Left hindlimb (tissue), 1 donor: ENCODE measurements at places on chromosomes 16 and 17.

- peak; percentile 86 for DNase-seq
Measured at GRCh38 chr16:19696328-19696727, 21.7 kb downstream of the KNOP1 start.

DNA sequence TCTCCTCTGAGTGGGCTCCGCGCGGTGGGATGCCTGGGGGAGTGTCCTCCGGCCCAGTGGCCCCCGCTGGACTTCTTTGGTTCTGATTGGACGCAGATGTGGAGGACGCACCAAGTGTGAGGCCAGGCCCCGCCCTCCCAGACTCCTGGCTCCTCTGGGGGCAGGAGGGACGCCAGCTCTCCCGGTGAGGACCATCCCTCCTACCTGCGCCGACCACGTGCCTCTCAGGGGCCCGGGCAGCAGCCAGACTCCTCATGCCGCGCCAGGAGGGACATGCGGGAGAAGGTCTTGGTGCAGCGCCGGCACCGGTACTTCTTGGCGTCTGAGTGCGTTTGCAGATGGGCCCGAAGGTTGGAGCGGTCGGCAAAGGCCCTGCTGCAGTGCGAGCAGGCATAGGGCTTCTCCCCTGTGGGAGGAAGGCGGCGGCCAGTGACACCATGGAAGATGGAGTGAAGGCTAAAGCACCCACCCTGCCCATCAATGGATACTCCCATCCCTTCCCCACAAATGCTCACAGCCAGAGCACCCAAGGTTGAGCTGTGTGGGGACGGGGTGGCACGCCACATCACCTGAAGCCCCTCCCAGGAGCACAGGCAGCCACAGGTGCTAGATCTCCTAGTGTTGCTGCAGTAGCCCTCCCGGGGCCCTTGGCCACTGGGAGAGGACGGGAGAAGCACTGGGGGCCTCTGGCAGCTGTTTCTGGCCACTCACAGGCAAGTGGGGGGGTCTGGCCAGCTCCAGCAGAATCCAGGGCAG, 7.9 kb downstream of the SNAI3 start:
- DNase-seq = no peak

GRCh38 chr17:3972931-3973330, 8.7 kb upstream of the ATP2A3 start:
- no peak for DNase-seq

GRCh38 chr17:17129466-17129865, 76.7 kb downstream of the PLD6 start:
- DNase-seq = no peak

- no peak for DNase-seq
Measured at GRCh38 chr17:44187131-44187899, 543 bp downstream of the TMUB2 start.

DNA sequence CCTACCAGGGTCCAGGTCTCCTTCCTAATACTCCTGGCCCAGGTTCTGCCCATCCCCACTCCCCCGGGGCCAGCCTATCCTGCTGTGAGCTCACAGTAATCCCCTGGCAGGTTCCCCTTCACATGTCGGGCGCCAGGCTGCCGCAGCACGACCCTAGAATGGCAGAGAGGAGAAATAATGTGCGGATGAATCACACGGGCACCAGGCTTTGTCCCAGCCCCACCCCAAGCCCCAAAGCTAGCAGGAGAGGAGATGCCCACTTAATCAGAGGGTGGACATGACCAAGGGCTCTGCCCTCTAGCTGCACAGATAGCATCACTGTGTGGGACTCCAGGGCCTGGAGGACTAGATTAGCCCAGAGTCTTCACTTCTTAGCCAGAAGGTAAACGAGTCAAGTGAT, 39.5 kb downstream of the ST3GAL2 start:
- no peak for DNase-seq

- no peak for DNase-seq
Measured at GRCh38 chr16:70647441-70648359, 1.3 kb downstream of the IL34 start.

DNA sequence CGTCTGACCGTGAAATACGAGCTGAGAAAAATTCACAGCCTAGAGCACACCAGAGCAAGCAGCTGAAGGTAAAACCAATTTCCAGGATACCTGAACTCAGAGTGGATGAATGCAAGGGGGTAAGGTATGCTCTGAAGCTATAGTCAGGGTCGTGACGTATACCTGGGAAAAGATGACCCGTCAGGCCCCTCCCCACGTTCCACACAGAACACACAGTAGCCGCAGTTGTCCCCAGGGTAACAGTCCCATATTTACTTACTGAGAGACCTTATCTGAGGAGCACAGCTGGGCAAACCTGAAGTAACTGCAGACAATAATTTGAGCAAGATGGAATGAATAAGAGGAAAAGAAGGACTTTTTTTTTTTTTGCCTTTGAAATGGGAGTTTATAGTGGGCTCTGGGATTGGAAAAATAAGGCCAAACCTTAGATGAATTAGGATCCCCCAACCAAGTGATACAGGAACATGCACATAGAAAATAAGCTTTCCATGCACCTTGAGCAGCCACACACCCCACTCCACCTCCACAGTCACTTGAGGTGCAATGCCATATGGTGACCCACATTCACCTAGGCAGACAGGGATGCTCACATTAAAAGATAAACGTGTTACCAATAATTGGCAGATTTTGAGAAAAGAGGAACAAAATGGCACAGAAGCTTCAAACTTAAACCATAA, 38.0 kb downstream of the ABCA6 start:
- no peak for DNase-seq

DNA sequence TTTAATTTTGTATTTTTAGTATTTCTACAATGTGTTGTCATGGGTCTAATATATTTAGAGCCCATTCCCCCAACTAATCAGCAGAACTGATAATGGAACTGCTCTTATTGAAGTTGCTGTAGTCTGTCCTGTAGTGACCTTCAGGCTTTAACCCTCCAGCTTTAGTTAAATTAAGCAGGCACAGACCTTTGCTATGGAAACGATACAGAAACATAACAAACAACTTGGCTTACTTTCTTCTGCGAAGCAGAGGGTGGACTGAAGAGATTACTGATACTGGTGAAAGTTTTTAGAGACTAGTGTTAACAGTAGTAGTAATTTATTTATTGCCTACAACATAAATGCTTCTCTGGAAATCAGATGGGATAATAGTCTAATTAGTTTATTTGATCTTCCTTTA, 61.4 kb downstream of the NFATC3 start:
- no peak for DNase-seq

DNA sequence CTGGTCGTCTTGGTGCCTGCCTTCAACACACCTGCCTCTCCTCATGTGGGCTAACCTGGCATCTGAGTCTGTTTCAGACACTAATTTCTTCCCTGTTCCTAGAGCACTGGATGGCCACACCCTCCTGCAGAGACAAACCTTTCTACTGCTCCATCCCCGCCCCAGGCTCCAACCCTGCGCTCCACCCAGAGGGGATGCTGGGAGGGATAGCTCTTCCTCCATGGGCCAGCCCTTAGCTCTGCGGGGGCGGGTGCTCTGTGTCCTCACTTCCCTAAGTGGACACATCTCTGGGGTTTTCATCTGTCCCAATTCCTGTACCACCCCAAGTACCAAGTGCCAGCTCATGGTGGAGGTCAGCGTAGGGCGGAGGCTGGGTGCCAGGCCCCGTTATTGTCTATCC, 11.0 kb upstream of the CRISPLD2 start:
- no peak for DNase-seq

DNA sequence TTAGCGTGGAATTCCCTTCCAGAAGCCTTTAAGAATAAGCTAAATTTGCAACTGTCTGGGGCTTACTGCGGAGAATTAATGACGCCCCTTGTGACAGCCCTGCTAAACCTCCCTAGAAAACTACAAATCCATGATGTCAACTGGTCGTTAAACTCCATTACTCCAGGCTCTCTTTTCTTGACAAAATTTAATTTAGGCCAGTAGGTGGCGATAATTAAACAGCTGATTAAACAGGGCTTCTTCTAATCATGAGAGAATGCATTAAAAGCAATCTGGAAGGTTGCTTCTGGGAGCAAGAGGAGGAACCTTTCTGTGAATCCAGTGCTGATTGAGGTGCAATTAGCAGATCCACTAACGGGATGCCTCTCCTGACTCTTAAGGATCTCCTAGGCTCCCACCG, 8.1 kb upstream of the NLRP1 start:
- no peak for DNase-seq

DNA sequence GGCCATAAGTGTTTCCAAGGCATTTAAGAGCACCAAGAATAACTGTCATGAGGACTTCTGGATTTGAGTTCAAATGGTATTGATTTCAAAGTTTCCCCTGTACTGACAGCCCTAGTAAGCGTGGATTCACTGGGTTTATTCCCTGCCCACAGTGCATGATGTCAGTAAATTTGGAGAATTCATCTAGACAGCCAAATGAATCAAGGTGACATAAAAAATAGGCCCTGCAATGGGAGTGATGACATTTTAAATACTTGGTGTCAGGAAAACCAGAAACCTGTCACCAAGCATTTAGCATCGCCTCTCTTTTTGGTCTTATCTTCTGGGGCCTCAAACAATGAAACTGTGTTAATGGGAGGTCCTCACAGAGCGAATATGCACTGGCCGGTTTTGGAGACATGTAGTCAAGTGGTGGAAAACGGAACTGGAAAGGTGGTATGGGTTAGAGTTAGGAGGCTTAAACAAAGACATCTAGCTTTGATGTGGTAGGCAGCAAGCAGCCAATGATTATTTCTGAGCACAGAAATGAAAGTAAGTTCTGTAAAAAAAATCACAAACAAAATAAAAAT, 29.1 kb downstream of the COG4 start:
- DNase-seq = no peak

DNA sequence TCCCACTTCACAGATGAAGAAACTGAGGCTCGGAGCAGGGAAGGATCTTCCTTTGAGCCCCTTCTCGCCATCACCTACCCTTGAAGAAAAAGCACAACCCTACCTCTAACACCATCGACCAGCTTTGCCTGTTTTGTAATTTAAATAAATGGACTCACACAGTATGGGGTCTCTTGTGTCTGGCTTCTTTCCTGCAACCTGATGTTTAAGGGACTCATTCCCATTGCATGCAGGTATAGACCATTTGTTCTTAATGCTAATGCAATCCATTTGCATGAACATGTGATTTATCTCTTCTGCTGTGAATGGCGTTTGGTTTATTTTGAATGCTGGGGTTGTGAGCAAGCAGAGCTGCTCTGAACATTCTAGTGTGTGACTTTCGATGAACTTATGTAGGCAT, 150.8 kb upstream of the FOXF1 start:
- DNase-seq = no peak

DNA sequence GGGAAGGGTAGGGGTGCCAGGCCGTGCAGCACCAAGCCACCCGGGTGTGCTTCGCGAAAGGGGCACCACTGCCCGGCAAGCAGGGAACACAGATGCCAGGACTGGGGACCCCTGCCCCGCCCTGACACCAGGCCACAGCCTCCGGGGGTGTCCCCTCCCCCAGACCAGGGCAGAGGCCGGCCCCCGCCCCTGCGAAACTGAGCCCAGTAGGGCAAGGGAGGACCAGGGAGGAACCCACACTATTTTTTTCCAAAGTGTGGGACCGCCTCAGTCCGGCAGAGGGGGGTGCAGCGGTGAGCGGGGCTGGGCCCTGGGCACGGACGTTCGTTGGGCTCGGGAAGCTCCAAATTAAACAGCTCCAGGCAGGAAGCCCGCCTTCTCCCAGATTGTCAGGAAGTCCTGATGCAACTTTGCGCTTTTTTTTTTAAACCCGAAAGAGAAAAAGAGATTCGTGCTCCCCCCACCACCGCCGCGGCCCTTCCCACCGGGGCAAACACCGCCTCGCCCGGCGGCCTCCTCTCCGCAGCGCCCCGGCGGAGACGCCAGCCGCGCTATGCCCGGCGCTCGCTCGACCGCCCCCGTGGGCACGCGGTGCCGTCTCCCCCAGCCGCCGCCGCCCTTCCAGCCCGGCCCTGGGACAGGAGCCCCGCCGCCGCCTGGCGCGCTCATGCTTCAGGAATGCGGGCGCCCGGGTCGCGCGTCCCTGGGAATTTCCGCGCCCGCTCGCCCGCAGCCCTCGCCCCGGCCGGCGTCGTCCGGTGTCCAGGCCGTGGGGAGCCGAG, 755 bp downstream of the PIEZO1 start:
- peak; percentile 83 for DNase-seq

- no peak for DNase-seq
Measured at GRCh38 chr17:28472871-28473497, 460 bp upstream of the SLC13A2 start.
